Kasumi-1 (cell line): ENCODE measurements at places on chromosomes 13 and 19.

DNA sequence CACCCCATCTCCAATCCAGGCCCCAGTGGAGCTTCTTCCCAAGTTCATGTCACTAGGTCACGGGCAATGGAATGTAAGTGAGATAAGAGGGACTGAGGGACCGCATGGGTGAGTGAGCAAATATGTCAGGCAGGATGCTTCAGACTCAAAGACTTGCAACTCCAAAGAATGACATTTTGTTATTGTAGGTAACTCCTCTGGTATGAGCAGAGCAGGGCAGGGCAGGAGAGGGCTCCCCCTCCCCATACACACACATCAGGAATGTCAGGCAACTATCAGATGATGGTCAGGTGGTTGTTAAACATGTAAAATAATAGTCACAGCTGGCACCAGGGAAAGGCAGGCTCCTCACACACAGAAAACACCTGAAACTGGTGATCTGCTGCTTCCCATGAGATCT, 10.6 kb downstream of the ERVV-2 start:
- DNase-seq: no peak

- DNase-seq: no peak
These were observed 26.0 kb downstream of the DHX34 start for GRCh38 chr19:47374876-47375693.

- DNase-seq: no peak
These were observed 149.7 kb upstream of the ZNF536 start for GRCh38 chr19:30222428-30222873.

DNA sequence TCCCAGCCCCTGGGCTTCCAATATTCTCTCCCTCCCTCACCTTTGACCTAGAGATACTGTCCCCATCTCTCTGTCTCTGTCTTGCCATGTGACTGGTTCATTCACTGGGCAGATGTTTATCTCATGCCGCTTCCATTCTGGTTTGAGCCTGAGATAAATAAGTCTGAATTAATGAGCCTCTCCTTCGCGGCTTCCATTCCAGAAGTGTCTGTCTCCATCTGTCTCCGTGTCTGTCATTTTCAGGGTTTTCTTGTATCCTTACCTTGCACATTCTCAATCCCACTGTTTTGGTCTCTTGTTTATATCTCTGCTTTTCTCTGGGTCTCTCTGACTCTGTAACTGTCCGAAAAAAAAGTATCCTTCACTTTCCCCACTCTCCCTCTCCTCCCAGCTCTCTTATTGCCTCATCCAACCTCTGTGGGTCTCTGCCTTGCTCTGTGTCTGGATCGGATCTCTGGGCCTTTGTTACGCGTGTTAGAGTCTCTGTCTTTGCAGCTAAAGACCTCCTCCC, 4.3 kb downstream of the SPHK2 start:
- no peak for DNase-seq

DNA sequence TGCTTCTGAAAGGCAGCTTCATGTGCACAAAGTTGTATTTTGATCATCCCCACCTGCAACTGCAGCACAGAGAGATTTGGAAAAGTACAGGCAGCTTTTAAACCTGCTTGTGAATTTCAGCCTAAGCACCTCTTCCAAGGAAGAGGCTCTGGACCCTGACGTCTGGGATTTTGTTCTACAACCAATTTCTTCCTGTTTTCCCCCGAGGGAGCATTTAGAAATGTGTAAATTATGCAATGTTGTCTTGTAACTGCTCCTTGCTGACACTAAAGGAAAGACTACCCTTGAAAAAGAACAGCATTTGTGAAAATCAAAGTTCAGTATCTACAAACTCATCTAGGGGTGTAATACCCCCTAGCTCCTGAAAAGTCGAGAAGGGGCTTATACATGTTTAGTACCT, 15.4 kb downstream of the MED26 start:
- no peak for DNase-seq

DNA sequence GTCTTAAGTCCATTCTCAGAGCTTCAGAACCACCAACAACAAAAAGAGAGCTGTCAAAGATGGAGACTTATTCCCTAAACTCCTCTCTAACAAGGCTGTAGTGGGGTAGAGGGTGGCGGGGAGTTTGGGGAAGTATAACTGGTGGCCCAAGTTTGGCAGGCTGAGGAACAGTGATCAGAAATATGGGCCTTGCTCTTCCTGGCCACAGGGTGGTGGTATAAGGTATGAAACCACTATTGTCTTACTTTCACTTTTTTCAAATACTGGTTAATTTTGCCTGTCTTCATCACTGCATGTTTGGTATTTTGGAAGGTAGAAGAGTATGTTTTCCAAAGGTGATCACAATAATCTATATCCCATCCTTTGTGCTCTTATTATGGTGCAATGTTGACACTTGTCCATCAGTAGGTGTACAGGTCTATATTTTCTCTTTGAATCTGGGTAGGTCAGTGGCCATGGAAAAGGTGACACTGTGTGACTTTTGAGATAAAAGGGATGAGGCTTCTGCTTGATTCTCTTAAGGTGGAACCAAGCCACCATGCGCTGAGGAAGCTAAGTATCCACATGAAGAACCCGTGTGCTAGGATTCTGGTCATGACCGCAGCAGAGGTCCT, 23.2 kb upstream of the GPC5 start:
- DNase-seq: peak; percentile 89

DNA sequence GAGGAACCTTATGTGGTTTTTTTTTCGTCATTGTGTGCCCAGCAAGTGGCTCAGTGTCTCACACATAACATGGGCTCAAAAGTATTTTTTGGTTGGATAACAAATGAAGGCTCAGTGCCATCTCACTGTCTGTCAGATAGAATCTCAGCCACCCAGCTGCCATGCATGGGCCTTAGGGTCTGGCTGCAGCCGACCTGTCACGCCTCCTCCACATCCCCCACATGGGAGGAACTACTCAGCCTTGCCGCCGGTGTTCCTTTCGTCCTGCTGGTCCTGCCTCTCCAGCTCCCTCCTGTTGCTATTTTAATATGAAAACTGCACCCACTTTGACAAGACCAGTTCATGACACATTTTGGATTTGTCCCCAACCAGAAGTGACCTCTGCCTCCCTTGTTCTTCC, 121.2 kb downstream of the SHISA2 start:
- no peak for DNase-seq

DNA sequence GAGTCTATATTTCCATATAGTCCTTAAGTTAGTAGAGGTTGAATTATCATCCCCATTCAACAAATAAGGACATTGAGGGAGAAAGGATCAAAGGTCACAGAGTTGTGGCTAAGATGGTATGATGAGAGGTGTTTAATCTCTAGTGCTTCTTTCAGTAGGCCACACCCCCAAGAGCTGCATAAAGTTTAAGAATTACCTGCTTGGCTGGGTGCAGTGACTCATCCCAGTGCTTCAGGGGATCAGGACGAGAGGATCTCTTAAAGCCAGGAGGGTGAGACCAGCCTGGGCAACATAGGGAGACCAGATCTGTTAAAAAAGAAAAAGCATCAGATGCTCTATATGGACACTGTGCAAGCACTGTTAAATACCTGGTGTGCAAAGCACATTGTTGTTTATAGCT, 560.0 kb upstream of the KLHL1 start:
- no peak for DNase-seq

DNA sequence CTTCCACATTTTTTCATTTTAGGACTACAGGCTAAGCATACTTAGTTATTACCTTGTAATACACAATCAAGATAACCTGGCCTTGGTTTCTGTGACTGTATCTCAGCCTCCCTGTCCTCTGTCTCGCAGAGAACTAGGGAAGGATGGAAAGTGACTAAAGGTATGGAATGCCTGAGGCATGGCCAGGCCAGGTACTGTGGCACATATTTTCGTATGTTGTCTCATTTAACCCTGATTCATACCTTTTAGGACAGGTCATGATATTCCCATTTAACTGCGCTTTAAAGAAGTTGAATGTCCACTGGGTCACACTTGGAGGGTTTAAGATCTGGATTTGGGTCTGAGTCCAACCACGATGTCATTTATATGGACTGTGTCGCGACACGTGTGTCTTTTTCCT, 322.6 kb downstream of the SHISA2 start:
- DNase-seq: no peak

DNA sequence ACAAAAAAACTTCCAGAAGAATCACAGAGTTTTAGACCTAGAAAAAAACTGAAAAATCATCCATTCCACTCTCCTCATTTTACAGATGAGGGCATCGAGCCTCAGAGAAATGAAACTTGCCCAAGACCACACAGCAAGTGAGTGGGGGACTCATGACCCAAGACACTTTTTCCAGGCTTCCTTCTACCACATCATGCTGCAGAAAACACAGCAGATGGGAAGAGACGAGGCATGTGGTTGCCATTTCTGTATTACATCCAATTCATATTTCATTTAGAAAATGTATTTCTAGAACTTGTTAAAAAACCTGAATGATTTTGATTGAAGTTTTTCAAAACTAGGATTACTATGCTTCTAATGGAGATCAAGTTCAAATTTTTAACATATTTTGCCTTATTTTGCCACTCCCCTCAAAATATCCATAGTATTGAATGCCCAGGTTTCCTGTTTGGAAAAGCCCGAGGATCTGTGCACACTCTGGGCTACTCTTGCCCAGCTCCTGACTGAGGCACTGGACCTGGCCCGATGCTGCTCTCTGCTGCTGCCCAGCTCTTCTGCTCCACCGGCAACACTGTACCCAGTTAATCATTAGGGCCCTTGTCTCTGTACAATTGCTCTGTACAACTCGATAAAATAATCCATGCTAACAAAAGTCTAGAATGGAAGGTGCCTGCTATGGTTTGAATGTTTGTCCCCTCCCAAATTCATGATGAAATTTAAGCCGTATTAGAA, 157.4 kb downstream of the EFNB2 start:
- DNase-seq: no peak

DNA sequence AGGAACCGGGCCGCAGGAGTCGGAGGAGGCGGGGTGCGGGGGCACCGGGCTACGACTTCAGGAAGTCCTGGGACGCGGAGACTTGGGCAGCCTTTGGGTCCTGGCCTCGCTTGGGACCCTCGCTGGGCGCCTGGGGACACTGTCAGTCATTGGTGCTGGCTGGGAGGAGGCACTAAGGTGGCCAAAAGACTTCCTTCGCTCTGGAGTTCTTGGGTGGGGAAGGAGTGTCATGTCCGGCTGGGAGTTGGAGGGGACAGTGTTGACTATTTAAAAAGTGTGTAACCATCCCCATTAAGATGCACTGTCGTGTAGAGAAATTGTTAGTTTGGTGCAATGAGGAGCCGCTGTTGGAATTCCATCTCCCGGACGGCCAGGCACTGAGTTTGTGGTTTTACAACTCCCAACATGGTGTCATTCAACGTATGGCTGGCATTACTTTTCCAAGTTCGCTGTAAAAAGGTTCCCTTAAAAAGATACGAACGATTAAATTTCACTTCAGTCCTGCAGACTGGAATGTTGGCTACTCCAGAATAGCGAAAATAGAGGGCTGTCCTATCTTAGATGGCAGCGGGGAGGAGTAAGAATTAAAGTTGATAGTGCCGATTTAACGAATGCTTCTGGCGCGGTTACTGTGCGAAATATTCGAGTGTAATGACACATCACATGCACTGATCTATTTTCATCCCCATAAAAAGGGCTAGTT, 776 bp downstream of the DNAJC3 start:
- DNase-seq: no peak

- DNase-seq: no peak
These were observed 729 bp downstream of the STK11 start for GRCh38 chr19:1206150-1206863.

GRCh38 chr19:40594255-40594654, 6.9 kb upstream of the LTBP4 start:
- no peak for DNase-seq

DNA sequence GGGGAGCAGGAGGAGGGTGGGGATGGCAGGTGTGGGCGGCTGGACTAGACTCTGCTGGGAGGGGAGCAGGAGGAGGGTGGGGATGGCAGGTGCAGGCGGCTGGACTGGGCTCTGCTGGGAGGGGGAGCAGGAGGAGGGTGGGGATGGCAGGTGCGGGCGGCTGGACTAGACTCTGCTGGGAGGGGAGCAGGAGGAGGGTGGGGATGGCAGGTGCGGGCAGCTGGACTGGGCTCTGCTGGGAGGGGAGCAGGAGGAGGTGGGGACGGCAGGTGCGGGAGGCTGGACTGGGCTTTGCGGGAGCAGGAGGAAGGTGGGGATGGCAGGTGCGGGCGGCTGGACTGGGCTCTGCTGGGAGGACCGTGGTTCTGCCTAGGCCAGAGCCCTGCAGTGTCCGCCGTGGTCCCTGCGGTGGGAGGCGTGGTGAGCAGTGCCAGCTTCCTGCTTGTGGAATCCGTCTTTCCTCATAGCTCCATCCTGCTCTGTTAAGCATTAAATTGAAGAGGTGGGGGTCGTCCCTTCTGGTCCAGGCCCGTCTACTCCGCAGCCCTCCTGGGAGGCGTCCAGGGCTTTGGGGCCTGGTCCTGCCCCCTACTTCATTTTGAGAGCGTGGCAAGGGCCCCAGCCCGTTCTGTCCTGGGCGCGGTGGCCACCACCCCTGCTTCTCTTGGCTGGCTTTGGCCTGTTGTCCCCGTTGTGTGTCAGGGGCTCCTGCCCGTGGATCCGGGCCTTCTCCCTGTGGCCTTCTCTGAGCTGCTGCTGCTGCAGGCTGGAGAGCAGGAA, 4.7 kb downstream of the SPPL2B start:
- no peak for DNase-seq

DNA sequence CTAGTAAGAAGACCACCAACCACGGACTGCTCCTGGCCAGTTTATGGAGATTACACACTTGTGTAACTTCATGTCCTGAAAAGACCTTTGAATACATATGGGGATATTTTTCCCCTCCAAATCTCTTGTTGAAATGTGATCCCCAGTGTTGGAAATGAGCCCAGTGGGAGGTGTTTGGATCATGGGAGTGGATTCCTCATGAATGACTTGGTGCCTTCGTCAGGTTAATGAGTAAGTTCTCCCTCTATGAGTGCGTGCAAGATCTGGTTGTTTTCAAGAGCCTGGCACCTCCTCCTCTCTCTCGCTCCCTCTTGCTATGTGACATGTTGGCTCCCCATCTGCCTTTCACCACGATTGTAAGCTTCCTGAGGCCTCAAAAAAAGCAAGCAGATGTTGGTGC, 769.0 kb upstream of the SLITRK1 start:
- DNase-seq: no peak

GRCh38 chr19:45098521-45099466, 5.8 kb downstream of the PPP1R37 start:
- no peak for DNase-seq

DNA sequence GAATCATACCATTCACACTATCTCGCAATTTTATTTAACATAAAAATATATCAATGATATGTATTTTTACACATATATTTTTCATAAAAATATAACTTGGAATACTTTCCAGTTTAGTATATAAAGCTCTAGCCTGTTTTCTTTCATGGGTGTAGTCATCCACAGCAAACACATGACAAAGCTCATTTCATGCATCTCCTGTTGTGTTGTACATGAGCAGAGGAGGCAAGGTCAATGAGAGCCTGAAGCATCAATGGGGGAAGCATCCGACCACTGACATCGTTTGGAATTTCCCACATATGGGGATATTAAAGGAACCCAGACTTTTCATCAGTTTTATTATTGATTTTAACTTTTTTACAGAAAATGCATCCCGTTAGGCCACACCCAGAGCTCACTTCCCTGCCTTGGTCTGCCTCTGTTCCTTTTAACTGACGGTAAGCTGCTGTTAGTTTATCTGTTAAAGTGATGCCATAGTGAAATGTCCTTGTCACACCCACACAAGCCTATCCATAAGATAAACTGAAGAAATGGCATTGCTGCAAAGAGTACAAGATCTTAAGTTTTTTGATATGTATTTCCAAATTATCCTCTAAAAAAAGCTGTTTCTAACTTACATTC, 44.0 kb downstream of the MIPEP start:
- no peak for DNase-seq
